Ovary (tissue), 10 donors: ENCODE measurements at places on chromosomes 7 and 10.

DNA sequence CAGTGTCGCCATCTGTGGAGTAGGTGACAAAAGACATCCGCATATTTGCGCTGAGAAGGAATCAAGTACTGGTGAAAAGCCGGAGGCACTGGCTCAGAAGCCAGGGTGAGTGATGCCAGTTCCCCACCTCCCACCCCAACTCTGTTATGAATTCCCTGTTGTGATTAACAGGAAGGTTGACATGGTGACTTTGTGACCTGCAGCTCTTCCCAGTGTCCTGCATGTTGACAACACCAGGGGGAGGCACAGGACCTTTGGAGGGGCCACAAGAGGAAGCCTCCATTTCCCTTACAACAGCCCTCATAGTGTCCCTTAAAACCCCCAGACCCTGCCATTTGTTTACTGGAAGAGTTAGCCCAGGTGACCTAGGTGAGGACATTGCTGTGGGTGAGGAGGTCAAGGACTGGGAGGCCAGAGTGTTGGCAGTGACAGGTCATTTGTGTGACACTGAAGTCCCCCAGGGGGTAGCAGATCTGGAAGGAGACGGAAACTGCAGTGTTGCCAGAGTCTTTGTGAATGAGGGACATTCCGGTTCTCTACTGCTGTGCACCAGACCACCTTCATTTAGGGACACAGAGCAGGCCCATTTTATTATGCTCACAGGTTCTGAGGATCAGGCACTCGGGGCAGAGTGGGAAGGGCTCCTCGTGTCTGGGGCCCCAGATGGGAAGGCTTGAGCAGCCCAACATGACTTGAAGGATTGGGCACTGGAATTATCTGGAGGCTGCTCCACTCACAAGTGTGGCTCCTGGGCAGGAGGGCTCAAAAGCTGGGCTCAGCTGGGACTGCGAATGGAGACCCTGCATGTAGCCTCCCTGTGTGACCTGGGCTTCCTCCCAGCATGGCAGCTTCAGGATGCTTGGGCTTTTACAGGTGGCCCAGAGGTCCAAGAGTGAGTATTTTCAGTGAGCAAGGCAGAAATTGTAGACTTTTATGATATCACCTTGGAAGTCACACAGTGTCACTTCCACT lies 13.0 kb upstream of the ANTXRL start:
- DNase-seq = no peak

- DNase-seq = peak; percentile 61
These were observed 123.6 kb downstream of the RNF32 start for GRCh38 chr7:156764016-156764669.

DNA sequence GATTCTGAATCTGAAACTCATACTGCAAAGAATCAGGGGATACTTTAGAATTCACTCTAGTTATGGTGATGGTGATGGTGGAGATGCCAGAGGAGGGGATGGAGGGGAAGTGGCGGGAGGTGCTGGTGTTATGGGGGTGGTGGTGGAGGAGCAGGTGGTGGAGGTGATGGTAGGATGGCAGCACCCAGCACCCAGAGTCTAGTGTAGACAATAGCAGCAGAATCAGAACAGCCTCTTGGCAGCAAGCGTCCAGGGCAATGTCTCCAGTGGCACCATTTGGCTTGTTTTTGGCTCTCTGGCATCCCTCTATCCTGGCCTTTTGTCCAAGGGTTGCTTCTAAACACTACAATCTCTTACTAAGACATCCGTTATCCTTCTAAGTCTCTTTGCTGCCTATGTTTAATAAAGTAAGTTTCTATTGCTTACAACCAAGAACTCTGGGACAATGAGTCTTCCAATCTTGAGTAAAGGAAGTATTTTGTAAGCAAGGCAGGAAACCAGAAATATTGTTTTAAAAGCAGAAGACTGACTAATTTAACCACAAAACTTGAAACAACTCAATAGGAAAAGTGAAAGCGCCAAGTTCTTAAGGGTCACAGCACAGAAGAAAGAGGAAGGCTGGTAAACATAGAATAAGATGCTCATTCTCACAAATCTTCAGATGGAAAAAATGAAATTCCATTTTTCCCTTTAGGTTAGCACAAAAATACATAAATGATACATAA lies 42.4 kb upstream of the GDF10 start:
- DNase-seq = no peak

GRCh38 chr10:100528123-100528886 lies 1.4 kb downstream of the NDUFB8 start:
- no peak for DNase-seq

DNA sequence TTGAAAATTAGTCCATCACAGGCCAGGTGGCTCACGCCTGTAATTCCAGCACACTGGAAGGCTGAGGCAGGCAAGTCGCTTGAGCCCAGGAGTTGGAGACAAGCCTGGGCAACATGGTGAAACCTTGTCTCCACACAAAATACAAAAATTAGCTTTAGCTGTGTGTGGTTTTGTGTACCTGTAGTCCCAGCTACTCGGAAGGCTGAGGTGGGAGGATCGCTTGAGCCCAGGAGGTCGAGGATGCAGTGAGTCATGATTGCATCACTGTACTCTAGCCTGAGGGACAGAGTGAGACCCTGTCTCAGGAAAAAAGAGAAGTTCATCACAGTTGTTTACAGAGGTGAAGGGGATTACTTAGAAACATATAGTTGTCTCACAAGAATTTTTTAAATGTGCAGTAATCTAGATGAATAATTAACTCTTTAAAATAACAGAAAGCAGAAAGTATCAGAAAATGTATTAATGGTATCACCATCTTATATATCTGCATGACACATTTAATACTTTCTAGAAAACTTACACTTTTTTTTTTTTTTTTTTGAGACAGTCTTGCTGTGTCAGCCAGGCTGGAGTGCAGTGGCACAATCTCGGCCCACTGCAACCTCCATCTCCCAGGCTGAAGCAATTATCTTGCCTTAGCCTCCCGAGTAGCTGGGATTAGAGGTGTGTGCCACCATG lies 8.9 kb downstream of the LCOR start:
- DNase-seq = no peak

GRCh38 chr7:128974241-128974934 lies 36.7 kb downstream of the IRF5 start:
- DNase-seq = no peak

DNA sequence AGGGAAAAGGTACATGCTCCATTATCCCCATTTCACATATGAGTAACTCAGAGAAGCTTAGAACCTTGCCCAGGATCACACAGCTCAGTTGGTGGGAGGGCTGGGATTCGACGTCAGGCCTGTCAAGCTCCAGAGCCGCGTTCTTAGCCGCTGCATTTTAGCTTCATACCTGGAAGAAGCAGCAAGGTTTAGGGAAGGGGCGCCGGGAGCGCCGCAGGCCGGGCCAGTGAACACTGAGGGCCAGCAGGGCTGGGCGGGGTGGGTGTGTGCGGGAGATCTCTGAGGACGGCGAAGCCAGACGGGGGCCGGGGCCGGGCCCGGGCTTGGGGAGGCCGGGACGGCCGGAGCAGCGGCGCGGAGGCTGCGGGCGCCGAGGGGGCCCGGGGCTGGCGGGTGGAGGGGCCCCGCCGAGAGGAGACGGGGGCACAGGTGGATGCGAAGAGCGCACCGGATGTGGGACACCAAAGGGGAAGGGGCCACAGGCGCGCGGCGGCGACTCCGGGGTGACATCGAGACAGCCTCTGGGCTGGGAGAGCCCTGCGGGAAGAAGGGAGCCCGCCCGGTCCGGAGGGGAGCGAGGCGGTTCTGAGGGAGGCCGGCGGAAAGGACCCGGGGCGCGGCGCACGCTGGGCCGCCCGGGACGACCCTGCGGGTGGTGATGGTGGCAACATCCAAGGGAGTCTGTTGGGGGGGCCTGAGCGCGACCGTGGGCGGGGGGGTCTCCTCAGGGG lies 498 bp downstream of the NDST2 start:
- no peak for DNase-seq

DNA sequence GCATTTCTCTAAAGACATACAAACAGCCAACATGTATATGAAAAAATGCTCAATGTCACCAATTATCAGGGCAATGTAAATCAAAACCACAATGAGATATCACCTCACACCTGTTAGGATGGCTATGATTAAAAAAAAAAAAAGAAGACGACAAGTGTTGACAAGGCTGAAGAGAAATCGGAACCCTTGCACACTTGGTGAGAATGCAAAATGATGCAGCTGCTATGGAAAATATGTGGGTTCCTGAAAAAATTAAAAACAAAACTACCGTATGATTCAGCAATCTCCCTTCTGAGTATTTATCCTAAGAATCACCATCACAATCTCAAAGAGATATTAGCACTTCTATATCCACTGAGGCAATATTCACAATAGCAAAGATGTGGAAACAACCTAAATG lies 11.3 kb downstream of the LMBR1 start:
- DNase-seq = no peak

DNA sequence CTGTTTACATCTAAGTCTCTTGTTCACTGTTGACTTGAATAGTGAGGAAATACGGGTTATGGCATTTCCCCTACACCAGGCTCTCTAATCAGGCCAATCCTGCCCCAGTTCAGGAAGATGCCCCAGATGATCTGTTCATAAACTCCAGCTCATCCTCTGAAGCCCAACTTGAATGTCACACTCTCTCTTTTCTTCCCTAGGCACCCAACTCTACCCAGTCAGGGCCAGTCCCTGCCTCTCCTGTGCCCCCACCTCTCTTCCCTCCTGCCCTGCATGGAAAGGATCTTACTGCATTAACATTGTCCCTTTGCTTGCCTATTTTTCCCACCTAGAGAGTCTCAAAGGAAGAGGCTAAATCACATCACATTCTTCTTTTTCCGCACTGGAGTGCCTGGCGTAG lies 10.6 kb upstream of the TRPV6 start:
- no peak for DNase-seq

GRCh38 chr10:85642082-85642420 lies 724.5 kb downstream of the GRID1 start:
- DNase-seq = no peak

- DNase-seq = no peak
These were observed 10.2 kb upstream of the PPP1R3C start for GRCh38 chr10:91642831-91643692.

GRCh38 chr7:112433289-112433688 lies 17.0 kb upstream of the IFRD1 start:
- DNase-seq = no peak

GRCh38 chr7:152899548-152900109 lies 140.1 kb downstream of the ACTR3B start:
- DNase-seq = no peak

DNA sequence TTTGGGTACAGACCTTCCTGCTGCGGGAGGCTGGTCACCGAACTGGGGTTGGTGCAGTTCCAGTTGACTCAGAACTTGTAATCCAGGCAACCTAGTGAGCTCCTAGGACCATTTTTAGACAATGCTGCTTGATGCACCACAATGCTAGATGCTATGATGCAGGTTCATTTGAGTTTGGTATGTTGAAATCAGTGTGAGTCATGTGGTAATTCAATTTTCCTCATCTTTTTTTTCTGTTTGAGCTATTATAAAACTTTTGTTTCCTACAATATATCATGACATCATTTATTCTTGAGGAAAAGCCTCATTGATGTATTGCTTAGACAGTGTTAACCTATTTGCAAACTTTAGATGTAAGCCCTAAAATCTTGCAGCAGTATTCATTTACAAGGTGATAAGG lies 40.9 kb upstream of the MTPN start:
- DNase-seq = no peak

GRCh38 chr10:60731134-60731885 lies 47.0 kb upstream of the CDK1 start:
- DNase-seq = no peak

DNA sequence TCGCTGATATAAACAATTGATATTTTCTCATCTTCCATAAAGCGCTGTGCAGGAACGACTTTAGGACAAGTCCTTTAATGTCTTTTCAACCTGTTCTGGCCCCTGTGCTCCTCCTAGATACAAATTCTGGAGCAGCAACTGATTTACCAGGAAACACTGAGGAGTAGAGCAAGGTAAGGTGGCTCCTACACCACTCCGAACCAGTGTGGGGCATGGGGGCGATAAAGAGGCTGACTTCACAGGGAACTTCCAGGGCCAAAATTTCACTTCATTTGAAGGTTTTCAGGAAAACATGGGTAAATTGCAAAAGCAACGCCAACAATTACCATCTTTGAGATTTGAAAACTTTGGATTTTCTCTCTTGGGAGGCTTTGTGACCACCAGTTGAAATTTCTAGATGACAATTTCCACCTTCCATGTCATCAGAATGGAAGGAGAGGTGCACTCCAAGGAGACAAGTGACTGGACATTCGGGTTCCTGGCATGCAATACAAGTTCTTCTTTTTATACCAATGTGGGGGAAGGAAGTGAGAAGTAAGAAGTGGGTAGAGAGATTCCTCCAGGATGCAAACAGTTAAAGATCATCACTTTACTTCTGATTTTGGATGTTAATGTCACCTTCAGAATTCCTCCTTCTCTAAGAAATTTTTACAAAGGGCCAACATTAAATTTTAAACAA lies 118.5 kb downstream of the FAM107B start:
- DNase-seq = no peak

DNA sequence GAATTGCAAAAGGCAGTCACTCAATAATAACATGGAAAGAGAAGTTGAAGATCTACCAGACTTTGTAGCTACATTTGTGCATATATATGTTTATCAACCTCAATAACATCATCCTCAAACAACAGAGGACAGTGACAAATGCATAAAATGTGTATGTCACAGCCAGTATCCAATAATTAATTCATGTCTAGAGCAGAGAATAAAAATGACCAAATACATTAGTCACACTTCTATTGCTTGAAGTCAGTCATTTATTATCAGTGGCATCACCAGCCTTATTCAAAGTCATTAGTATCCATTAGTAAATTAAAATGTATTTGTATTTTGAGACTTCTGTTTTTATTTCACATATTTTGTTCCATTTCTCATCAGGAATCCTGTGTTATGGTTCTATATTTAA lies 852.8 kb downstream of the XPNPEP1 start:
- no peak for DNase-seq

DNA sequence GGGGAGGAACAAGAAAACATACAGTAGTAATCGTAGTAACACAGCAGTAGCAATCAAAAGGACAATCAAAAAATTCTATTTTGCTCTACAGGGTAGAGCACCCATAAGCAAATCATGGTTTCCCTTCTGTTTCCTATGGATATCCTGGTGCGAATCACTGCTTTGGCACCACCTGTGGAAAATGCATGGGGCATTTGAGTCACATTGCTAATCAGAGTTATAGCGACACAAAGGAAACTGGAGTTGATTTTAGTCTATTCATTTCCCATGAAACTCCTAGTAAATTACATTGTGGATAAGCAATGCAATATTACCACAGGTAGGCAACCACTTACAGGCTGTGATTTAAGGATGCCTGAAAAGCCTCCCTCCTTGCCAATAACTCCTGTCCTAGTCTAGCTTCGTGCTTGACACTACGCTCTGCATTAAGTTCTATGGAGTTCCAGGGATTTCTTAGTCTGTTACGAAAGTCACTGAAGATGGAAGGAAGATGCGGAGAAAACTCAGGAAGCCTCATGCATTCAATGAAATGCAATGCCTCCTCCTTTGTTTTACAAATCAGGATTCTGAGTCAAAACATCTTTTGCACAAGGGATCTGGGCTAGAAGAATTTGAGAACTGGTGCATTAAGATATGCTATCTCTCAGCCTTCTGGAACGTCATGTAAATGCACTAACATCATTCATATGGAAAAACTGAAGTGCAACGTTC lies 188.4 kb downstream of the DGKI start:
- no peak for DNase-seq

GRCh38 chr10:52997007-52997406 lies 224.4 kb upstream of the MBL2 start:
- DNase-seq = no peak
